ENCODE measurements at places on chromosomes 4 and X.

DNA sequence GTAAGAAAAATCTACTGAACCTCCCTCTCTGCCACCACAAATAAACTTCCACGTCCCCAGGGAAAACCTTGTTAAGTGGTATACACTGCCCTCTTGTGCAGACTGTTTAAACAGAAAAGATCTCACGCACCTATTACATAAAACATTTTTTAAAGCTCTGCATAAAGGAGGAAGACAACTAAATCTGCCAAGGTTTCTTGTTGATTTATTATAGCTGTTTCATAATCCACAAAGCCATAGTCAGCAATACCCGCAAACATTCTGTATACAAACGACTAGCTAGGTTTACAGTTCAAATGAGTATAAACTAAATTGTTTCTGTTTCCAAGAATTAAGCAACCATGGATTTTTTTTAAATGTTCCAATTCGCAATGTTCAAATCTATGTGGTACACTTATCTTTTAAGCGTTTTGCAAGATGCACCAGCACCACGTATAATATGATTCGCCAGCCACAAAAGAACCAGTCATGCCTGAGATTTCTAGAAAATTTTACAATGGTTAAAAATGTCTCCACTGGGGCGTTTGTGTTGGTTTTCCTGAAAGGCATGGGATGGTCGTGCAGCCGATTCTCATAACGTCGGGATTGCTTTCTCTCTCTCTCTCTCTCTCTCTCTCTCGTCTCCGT lies 164.6 kb downstream of the PRKX start:
- DNase-seq, result peak; percentile 42

GRCh38 chrX:49042581-49043219 lies 457 bp downstream of the TFE3 start:
- peak; percentile 24 for DNase-seq

DNA sequence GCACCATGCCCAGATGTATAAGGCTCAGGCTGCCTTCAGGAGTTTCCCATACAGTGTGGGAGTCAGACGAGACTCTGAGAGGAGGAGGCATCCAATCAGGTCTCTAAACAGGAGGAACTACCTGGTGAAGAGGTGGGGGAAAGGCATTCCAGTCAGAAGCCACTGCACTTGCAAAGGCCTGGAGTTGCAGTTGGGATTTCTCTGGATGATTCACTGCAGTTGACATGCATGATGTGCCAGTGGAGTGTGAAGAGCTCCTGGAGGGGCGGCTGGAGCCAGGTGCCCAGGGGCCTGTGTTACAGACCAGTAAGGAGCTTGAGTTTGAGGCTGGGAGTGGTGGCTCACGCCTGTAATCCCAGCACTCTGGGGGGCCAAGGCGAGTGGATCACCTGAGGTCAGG lies 339.1 kb downstream of the ARHGAP10 start:
- no peak for DNase-seq

DNA sequence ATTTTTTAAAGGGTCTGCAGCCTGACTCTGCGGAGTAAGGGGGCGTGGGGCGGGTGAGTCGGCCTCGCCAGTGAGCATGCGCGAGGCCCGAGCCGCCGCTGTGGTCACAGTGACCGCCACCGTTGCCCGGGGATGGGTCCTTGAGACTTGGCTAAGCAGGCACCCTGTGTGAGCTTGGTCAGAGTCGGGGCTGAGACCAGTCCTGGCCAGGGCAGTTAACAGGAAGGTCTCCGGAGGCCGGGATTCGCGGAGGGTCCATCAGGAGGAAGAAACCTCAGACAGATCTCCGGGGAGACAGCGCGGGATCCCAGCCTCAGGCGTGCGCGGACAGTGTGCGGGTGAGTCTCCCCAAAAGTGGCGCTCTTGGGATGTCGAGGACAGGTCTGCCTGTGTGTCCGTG lies 1384.4 kb upstream of the PCDH10 start:
- DNase-seq, result no peak

GRCh38 chr4:105075045-105075444 lies 71.6 kb upstream of the TET2 start:
- no peak for DNase-seq

DNA sequence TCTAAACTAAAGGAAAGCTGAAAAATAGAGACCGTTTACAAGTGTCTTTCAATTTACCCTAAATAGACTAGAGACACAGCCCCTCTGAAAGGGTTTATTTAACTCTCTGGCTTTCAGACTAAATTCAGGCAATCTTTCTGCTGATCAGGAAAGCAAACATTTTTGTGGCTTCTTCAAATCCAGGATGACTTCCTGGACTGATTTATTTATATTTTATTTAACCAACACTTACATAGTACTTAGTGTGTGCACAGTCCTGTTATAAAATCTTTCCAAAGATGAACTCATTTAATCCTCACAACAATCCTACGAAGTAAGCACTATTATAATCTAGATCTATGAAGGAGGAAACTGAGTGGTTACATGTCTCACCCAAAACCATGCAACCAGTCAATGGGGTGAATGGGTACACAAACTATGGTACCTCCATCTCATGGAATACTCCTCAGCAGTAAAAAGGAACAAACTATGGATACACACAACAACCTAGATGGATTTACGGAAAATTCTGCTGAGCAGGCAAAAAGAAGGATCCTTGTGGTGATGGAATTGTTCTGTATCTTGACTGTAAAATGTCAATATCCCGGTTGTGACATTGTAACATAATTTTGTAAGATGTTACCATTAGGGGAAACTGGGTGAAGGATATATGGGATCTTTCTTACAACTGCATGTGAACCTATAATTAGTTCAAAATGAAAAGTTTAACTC lies 64.1 kb upstream of the MAMLD1 start:
- DNase-seq, result no peak

DNA sequence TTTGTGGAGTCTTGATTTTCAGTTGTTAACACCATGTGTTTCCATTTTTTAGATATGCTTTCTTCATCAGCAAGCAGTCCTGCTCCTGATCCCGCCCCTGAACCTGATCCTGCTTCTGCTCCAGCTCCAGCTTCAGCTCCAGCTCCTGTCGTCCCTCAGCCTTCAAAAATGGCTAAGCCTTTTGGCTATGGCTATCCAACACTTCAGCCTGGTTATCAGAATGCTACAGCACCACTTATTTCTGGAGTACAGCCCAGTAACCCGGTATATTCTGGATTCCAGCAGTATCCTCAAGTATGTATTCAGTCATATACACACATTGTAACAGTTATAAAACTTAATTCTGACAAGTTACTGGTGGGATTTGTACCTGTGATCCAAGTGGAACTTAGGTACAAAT lies 60.9 kb downstream of the SEC24B start:
- no peak for DNase-seq

- DNase-seq, result no peak
Measured at GRCh38 chrX:116031331-116031730, 139.2 kb upstream of the AGTR2 start.

DNA sequence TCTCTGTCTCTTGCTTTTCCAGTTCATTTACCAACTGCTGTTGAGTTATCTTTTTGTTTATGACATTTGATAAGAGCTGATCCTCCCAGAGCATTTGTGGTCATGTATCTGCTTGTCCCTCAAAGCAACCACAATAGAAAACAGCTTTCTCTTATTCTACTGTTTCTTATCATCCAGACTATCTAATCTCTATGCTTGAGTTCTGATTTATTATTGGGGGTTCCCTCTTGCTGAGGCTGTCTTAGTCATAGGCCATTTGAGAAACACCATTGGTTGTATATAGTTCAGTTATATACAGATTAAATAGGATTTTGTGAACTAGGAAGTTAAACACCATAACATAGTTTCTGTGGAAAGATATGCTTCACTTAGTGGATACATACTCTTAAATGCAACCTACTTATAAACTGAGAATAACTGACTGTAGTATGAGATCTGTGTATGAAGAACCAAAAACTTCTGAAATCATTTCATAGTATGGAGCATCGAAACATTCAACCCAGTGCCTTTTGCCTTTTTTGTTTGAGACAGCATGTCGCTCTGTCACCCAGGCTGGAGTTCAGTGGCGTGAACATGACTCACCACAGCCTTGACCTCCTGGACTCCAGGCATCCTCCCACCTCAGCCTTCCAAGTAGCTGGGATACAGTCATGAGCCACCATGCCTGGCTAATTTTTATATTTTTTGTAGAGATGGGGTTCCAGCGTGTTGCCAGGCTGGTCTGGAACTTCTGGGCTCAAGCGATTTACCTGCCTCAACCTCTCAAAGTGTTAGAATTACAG lies 75.8 kb downstream of the STIM2 start:
- peak; percentile 11 for DNase-seq

DNA sequence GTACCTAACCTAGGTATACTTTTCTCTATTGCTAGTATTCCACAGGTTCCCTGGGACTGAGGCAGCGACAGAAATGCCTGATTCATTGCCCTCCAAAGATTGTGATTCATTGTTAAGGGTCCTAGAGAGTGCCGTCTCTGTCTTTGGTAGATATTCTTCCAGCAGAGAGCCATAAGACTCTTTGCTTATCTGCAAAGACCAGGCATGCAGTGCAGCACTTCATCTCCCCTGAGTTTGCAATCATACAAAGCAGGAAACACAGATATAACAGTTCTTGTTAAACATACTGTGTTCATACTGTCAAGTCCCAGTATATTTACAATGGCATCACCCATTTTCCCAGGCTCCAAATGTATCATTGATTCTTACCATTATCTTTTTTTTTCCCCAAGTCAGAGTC lies 47.7 kb downstream of the KLF8 start:
- no peak for DNase-seq

DNA sequence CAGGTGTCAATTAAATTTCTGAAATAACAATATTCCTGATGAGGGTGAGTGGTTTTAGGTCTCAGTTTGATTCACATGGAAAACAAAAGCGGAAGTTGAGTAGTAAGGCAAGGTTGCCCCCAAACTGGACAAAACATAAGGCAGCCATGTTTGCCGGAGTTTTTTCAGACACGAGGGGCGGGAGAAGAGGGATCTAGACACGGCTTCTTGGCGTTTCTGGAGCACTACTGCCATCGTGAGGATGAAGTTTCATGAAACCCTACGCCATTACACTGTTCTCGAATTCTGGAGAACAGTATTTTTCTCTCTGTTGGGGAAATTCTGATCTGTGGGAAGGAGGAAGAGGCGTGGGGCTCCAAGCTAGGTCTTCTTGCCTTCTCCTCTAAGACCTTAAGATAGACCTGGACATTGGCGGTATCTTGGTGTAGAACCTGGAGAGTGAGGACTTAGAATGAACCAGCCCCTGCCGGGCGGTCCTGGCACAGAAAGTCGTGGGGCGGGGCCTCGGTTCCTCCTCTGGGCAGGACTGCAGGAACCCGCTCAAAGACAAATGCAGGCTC lies 160.3 kb downstream of the OR13H1 start:
- no peak for DNase-seq

GRCh38 chr4:171390626-171391025 lies 422.6 kb upstream of the GALNTL6 start:
- no peak for DNase-seq

DNA sequence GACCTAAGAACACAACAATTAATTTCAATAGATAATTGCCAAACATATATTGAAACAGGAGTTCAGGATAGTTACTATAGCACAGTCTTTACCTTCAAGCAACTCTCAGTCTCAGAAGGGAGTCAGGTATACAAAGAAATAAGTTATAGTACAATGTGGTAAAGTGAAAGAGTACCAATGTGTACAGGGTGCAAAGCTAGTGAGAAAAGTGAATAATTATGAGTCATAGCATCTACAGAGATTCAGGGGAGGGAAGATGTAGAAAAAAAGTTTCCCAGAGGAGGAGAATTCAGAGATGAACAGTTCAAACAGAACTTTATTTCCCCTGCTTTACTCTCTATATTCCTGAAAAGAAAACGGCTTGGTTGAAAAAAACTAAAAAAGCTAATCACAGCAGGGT lies 22.7 kb upstream of the DKK2 start:
- no peak for DNase-seq

GRCh38 chrX:55841962-55842752 lies 124.6 kb downstream of the RRAGB start:
- no peak for DNase-seq

GRCh38 chr4:11194431-11194830 lies 234.3 kb downstream of the HS3ST1 start:
- no peak for DNase-seq

- no peak for DNase-seq
Measured at GRCh38 chrX:101210630-101211029, 9.0 kb upstream of the DRP2 start.

DNA sequence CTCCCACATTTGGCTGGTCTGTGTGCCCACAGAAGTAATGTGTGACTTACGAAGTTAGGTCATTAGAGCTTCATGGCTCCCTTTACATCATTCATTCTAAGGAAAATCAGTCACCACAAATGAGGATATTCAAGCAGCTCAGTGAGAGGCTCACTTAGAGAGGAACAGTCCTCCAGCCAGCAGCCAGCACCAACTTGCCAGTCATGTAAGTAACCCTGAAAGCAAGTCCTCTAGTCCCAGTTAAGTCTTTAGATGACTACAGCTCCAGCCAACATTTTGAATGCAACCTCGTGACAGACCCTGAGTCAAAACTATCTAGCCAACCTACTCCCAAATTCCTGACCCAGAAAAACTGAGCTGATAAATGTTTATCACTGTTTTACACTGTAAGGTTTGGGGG lies 71.3 kb downstream of the LRBA start:
- DNase-seq, result no peak

- no peak for DNase-seq
Measured at GRCh38 chrX:107448625-107448997, 841 bp upstream of the FRMPD3 start.

GRCh38 chr4:69874507-69874906 lies 14.6 kb upstream of the SULT1E1 start:
- DNase-seq, result no peak

- peak; percentile 15 for DNase-seq
Measured at GRCh38 chr4:122930862-122931261, 8.5 kb upstream of the NUDT6 start.

- no peak for DNase-seq
Measured at GRCh38 chrX:131816551-131817136, 206.5 kb upstream of the STK26 start.

GRCh38 chrX:119721487-119721886 lies 28.5 kb upstream of the SEPTIN6 start:
- no peak for DNase-seq

DNA sequence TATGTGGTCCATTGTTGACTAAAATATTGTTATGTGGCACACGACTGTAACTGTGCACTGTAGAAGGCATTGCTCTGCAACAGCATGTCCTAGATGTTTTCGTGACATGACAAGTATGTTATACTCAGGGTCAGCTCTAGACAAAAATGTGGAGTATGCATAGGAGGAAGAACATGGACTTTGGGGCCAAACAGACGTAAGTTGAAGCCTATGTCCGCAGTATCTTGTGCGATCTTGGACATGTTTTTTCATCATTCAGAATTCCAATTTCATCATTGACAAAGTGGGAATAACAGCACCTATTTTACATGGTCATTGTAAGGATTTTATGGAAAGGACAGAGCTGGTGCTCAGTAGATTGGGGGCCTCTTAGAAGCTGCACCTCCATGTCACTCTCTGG lies 27.7 kb upstream of the PROM1 start:
- DNase-seq, result no peak

- no peak for DNase-seq
Measured at GRCh38 chr4:129109965-129110824, 14.2 kb downstream of the C4orf33 start.

DNA sequence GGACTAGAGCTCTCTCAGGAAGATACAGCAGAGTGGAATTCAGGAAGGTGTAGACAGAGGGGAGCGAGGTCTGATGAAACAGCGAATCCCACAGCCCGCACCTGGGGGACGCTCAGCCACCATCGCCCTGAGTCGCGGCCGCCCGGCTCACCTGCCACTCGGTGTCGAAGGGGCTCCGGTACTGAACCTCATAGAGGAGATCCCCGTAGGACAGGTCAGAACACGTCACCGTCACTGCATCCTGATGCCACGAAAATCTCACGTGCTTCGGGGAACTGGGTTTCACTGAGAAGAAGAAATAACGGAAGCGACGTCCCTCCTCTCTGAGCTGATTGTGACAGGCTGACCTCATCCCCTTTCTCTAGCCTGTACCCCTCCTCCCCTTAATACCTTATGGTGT lies 10.2 kb downstream of the CRLF2 start:
- DNase-seq, result no peak
